Muscle of back (tissue), 13 donors: ENCODE measurements at places on chromosomes 3 and 15.

GRCh38 chr3:186640473-186640818, 247 bp downstream of the FETUB start:
- no peak for DNase-seq

DNA sequence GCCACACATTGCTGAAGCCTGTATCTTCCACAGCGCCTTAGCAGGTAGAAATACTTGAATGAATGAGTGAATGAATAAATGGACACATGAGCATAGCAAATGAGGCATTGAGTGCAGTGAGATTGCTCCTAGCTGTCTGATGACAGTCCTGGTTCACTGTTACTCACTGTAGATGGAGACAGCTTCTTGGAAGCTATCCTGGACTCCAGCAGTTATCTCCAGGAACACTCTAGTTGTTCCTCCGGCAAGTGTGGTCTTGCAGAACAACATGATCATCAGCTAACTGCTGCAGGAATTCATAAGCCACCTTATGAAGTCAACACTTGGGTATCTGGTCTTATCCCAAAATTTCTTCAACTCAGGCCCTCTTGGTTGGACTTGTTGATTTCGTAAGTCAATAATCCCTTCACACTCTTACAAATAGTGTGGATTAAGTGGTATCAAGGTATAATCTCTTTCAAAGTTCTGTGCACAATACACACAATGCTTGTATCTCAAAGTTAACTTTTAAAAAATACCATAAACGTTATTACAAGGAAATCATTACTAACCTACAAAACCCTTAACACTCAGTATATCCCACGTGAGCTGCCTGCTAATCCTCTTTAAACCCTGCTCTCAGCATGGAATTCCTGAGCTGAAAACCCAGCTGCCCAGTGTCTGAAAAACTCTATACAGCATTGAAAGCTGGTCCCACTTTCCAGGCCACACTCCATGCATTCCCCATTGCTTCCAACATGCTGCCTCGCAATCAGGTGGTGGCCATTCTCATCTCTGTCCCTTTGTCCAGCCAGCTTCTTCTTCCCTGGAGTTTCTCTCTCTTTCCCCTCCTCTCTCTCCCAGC, 14.4 kb upstream of the ZBTB38 start:
- DNase-seq: no peak

DNA sequence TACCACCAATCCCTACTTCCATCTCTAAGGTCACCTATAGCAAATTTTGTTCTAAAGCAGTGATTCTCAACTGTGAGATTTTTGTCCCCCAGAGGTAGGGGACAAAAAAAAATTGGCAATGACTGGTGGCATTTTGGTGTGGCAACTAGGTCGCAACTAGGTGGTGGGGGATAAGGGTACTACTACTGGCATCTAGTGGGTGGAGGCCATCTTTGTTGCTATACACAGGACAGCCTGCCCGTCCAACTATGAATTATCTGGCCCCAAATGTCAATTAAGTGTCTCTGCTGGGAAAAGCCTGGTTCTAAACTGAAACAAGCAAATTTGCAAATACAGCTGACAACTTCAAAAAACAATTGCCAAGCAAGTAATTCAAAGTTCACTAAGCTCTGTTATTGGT, 1.4 kb downstream of the MTMR10 start:
- DNase-seq: no peak

- peak; percentile 78 for DNase-seq
These were observed 562 bp downstream of the NEO1 start for GRCh38 chr15:73052653-73053397.

DNA sequence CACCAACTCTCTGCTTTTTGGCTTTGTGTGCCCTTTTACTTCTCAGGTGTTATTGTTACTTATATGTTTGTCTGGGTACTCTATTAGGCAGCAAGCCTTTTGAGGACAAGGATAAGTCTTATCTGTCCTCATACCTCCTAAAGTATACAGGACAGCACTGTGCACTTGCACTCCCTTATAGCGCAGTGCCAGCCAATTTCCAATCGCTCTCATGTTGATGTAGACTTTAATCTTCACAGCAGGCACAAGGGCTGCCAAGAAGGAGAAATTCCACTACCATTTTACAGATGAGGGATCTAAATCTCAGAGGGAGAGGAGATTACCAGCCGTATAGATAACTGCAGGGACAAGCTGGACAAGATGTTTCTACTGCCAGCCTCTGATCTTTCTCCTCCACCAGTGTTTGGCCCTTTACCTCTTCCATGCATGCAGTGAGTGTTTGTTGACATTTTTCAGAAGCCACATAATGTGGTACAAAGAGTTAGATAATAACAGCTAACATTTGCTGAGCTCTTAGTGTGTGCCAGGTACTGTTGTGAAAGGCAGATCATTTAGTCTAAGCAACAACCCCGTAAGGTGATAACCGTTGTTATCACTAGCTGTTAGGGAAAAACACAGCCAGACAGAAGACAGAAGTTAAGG, 30.1 kb downstream of the SST start:
- no peak for DNase-seq

DNA sequence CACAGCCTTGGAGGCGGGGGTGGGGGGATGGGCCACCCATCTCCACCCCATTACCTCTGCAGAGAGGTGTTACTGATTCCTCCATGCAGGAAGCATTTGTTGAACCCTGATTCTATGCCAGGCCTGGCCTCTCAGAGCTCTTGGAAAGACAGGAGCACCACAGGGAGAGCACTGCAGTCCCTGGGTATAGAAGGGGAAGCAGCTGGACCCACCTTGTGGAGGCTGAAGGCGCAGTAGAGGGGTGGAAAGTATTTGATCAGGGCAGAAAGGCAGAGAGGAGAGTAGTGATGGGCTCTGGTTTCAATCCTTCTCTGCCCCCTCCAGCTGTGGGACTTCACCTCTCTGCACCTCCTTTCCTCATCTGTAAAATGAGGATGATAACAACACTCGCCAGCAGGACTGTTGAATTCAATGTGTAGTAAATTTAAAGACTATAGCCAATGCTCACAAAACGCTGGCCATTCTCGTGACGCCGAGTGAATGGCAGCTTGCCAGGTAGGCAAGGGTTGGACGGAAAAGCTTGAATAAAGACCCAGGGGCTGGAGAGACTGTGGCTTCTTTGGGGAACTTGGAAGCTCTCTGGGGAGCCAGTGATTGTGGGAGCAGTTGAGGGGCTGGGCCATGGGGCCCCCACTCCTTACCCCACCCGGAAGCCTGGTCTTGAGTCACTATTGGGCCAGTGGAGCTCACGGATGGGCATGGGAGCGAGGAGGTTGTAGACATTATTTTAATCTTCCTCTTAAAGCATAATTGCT, 8.0 kb upstream of the CCDC33 start:
- no peak for DNase-seq
